ENCODE measurements at places on chromosomes 12 and 14.
A peak's percentile ranks its signal among the peaks of the same experiment; 100 is the strongest.

DNA sequence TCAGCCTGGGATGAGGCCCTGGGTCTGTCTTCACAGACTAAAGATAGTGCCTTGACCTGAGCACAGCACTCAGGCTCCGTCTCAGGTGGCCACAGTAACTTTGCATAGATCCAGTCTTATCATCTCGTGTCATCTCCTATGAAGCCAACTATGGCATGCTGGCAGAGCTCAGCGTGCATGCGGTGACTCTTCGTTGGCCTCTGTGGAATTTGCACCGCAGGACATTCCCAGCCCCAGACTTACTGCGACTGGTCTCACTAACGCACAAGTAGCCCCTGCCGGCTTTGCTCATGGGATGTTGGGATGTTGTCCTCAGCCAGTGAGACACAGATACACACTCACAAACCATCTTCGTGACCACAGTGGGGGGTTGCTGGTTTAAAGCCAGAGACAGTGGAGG is 199.6 kb downstream of the CHST11 start:
- DNase-seq, result no peak
- H3K27me3 ChIP-seq, result no peaks in the 10 kb centered on the region
- no peak overlapping the region for H3K4me3 ChIP-seq
- H3K36me3 ChIP-seq, result no peaks in the 10 kb centered on the region

DNA sequence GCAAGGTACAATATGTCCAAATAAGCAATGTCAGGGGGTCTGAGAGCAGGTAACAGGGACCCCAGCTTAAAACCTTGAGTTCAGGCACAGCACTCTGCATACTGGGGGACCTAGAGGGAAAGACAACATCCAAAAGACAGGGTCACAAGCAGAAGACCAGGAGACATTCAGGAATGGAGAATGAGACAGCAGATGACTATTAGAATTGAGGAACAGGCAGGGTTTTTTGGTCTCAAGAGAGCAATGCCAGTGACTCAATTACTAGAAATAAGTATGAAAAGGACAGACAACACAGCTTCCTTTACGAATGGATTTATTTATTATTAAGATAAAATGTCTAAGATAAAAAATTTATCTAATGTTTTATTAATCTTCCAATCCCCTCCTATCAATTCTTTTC is 223.0 kb downstream of the PTPRO start:
- H3K27me3 ChIP-seq, result no peaks in the 10 kb centered on the region
- no peak for DNase-seq
- no peaks in the 10 kb centered on the region for H3K4me1 ChIP-seq
- H3K27ac ChIP-seq, result peak overlapping the region; percentile 5
- no peak overlapping the region for H3K4me3 ChIP-seq

DNA sequence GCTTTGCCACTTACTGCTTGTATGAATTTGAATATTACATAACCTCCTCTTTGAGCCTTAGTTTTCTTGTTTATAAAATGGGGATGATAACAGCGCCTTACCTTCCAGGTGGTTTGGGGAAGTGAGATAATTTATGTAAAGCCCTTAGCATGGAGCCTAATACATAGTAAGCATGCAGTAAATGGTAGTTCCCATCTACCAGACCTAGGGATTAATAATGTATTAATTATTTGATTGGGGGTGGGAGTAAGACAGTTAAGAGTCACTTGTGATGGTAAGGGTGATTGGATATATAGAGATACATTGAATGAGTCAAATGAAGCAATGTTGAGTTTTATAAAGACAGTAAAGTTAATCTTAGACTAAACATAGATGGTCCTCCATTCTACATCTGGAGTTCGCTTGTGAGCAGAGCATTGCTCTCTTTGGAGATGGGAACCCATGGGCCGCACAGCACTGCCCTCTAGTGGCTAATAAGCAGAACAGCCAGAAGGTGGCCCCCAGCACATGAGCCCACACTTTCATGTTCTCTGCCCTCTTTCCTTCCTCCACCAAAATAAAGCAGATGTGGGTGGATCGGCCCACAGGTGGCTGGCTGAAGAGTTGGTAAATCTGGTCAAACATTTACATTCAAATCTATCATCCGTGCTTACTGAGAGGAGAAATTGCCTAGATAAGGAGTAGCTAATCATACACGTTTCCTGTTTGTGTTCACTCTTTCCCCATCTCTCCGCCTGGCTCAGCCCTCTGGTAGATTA is 26.5 kb upstream of the TAMALIN start:
- no peak overlapping the region for H3K27ac ChIP-seq
- H3K36me3 ChIP-seq, result peaks cover 92% of the 10 kb centered on the region
- DNase-seq, result peak; percentile 90
- H3K27me3 ChIP-seq, result no peaks in the 10 kb centered on the region
- H3K4me3 ChIP-seq, result no peak overlapping the region

- H3K4me1 ChIP-seq, result peaks cover 12% of the 10 kb centered on the region
- H3K4me3 ChIP-seq, result no peak overlapping the region
- H3K27ac ChIP-seq, result no peak overlapping the region
- no peaks in the 10 kb centered on the region for H3K27me3 ChIP-seq
- no peaks in the 10 kb centered on the region for H3K36me3 ChIP-seq
- no peak for DNase-seq
Observed at GRCh38 chr12:106907411-106907810, 48.3 kb upstream of the TMEM263 start.

- no peak overlapping the region for H3K4me3 ChIP-seq
- H3K36me3 ChIP-seq, result no peaks in the 10 kb centered on the region
- H3K27ac ChIP-seq, result no peak overlapping the region
Observed at GRCh38 chr14:42736408-42736807, 1129.7 kb downstream of the LRFN5 start.

DNA sequence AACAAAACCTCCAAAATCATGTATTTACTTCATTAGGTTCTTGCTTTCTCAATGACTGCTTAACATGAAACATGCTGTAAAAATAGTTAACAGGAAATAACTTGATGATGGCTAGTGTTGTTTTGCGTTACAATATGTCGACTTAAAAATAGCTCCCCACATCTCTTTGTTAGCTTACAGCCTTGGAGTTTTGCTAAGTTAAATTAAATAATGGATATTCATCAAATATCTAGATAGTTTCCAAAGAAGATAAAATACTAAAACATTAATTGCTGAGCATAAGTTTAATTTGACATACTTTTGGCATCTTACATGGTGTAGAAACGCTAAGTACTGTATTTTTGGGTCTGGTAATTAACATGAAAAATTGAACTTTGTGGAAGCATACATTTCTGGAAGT is 500.6 kb upstream of the NOVA1 start:
- H3K36me3 ChIP-seq, result no peaks in the 10 kb centered on the region
- H3K4me1 ChIP-seq, result no peaks in the 10 kb centered on the region
- H3K27ac ChIP-seq, result no peak overlapping the region
- H3K27me3 ChIP-seq, result no peaks in the 10 kb centered on the region
- no peak for DNase-seq
- no peak overlapping the region for H3K4me3 ChIP-seq

DNA sequence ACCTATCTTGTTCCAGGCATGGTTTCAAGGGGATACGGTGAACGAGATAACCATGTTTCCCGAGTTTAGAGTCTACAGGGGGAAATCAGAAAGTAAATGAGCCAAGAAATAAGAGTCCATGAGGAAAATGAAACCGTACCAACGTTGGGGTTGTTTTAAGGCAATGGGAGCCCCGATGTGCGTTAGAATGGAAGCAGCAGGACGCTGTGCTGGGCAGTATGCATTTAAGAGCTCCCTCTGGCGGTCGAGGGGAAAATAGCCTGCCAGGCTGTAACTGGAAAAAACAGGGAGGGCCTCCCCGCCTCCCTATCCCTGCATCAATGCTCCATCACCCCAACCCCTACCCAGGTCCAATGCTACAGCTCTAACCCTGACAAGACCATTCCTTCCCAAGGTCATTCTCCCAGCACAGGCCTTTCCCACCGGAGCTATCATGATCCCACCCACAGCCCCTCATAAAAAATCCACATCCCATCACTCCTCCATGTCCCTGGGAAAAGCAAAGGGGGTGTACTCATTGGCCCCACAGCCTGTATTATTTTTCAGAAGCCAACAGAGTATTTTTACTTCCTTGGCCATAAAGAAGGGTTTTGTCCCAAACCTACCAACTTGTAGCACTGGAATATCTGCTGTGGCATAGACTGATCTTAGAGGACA is 226.3 kb upstream of the NOS1 start:
- H3K36me3 ChIP-seq, result no peaks in the 10 kb centered on the region
- H3K4me1 ChIP-seq, result peaks cover 5% of the 10 kb centered on the region
- no peaks in the 10 kb centered on the region for H3K27me3 ChIP-seq
- no peak overlapping the region for H3K27ac ChIP-seq

DNA sequence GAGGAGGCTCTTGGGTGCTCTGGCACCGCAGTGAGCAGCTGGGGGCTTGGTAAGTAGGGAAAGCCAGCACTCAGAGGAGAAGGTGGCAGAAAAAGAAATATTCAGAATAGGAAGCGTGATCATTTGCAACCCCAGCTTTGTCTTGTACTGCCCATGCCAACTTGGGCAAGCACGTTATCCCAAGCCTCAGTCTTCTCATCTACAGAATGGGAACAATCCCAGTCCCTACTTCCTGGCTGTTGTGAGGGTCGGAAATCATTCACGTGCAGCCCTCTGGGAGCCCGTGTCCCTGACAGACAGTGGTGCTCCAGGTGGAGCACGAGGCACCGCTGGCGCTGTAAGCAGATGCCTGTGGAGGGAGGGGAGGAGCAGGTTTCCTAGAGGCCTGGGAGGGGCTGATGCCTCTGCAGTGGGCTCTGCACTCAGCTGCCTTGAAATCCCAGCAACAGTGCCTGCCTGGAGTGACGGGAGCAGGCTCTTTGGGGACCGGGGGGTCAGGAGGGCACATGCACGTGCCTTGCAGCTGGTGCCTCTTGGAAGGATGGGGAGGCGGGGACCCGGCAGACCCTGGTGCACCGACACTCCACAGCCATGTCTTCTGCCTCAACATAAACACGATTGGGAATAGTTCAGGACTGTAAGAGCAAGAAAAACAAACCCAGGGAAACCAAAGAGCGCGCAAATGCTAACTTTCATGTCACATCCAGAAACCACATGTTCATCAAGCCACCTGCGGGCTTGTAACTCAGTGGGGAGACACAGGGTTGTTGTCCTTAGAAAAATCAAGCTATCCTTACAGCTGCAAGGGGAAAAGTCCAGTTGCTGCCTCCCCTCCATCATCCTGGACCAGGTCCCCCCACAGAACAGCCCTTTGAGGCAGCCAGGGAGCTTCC is 86.5 kb upstream of the DIO3 start:
- H3K27me3 ChIP-seq, result peaks cover 6% of the 10 kb centered on the region
- H3K4me1 ChIP-seq, result peaks cover 11% of the 10 kb centered on the region
- H3K4me3 ChIP-seq, result no peak overlapping the region
- DNase-seq, result peak; percentile 19
- H3K27ac ChIP-seq, result no peak overlapping the region

DNA sequence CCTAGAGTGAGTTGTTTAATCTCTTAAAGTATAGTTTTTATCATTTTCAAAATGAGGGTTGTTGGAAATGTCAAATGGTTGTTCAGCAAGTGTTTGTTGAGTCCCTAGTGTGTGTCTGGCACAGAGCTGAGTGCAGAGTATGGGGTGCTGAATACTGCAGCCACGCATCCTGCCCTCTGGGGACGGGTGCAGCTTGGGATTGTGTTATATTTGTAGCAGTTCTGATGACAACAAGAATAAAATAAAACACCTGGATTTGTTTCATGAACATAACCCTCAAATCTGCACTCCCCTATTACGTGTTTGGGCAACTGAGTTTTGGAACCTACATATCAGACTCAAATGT is 127.9 kb downstream of the CACNA1C start:
- H3K4me1 ChIP-seq, result peaks cover 11% of the 10 kb centered on the region
- DNase-seq, result no peak
- H3K27me3 ChIP-seq, result no peaks in the 10 kb centered on the region
- H3K27ac ChIP-seq, result peak overlapping the region; percentile 83
- H3K4me3 ChIP-seq, result no peak overlapping the region
- no peaks in the 10 kb centered on the region for H3K36me3 ChIP-seq

GRCh38 chr12:91178139-91178561 is 4.5 kb downstream of the DCN start:
- H3K27me3 ChIP-seq, result no peaks in the 10 kb centered on the region
- H3K4me3 ChIP-seq, result peak overlapping the region; percentile 32
- no peaks in the 10 kb centered on the region for H3K36me3 ChIP-seq
- DNase-seq, result peak; percentile 63

DNA sequence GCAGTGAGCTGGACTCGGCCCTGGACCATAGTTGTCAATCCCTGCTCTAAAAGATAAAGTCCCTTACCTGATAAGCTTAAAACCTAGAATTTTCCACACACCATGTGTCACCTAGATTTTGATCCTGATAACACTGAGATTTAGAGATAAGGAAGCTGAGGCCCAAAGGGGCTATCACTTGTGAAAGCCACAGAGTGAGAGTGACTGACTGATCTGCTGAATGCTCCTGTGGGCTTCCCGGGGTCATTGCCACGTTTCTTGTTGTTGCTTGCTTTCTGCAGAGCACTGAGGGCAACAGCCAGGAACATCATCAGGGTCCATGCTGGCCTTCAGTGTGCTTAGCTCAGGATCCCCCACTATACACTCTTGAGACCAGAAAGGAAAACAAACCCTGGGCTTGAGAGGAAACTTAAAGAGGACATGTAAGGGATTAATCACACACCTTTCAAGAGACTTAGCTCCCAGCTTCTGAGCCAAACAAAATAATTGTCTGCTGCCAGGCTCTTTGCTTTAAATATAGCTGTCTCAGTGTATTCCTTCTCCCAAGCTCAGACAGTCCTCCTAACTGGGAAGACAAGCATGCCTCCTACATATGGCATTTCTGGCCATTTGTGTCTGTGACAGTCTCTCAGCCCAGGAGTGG is 82.6 kb upstream of the ARHGAP5 start:
- H3K36me3 ChIP-seq, result no peaks in the 10 kb centered on the region
- H3K4me3 ChIP-seq, result no peak overlapping the region
- H3K27ac ChIP-seq, result no peak overlapping the region
- no peaks in the 10 kb centered on the region for H3K4me1 ChIP-seq
- DNase-seq, result no peak
- H3K27me3 ChIP-seq, result no peaks in the 10 kb centered on the region

GRCh38 chr14:70320294-70320693 is 39.2 kb downstream of the COX16 start:
- H3K4me1 ChIP-seq, result no peaks in the 10 kb centered on the region
- H3K27me3 ChIP-seq, result no peaks in the 10 kb centered on the region
- no peak for DNase-seq

DNA sequence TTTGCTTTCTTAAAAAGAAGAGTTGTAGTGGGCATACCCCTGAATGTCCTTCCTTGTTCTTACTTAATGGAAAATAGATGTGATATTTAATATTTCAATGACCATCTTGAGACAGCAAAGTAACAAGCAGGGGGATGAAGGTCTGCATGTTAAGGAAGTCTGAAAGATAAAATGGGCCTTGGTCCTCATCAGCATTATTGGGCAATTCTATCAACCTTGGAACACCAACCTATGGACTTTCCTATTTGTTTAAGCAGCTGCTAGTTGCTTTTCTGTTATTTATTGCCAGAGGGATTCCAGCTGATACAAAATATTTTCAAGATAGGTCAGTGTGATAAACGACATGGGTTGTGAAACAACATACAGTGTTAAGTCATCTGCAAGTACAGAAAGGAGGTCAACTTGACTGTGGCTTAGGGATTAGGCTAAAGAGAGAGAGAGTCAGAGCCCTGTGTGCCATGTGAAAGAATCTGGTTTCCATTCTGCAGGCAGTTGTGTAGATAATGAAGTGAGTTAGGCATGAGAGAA is 16.4 kb upstream of the A2M start:
- H3K36me3 ChIP-seq, result no peaks in the 10 kb centered on the region
- H3K27ac ChIP-seq, result no peak overlapping the region
- no peaks in the 10 kb centered on the region for H3K4me1 ChIP-seq
- H3K4me3 ChIP-seq, result no peak overlapping the region
- no peaks in the 10 kb centered on the region for H3K27me3 ChIP-seq

GRCh38 chr14:30077946-30078345 is 150.3 kb upstream of the PRKD1 start:
- no peaks in the 10 kb centered on the region for H3K27me3 ChIP-seq
- H3K4me1 ChIP-seq, result no peaks in the 10 kb centered on the region
- no peaks in the 10 kb centered on the region for H3K36me3 ChIP-seq
- H3K27ac ChIP-seq, result no peak overlapping the region
- DNase-seq, result no peak
- H3K4me3 ChIP-seq, result no peak overlapping the region
